ENCODE measurements at places on chromosomes 5 and 9.

GRCh38 chr5:167167191-167167795, 1124.2 kb upstream of the WWC1 start:
- DNase-seq, result no peak

GRCh38 chr5:154646745-154647113, 108.4 kb upstream of the LARP1 start:
- DNase-seq, result no peak

GRCh38 chr9:131747352-131747751, 7.5 kb upstream of the RAPGEF1 start:
- peak; percentile 30 for DNase-seq

DNA sequence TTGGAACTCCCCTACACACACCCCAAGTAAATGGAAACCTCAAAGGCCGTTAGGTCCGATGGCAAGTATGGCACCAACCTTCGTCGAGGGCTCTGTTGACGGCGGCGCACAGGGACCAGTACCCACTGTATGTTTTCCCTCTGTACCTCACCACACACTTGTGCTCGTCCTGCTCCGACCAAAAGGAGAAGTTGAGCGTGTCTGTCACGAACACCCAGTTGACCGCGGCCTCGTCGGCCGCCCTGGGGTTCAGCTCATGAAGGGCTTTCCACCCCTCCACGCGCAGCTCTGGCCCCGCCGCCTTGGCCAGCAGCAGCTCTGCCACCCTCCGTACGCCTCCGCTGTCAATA, 24.0 kb downstream of the HNRNPK start:
- DNase-seq, result peak; percentile 21

- no peak for DNase-seq
These were observed 31.7 kb downstream of the CLTA start for GRCh38 chr9:36222449-36222848.

DNA sequence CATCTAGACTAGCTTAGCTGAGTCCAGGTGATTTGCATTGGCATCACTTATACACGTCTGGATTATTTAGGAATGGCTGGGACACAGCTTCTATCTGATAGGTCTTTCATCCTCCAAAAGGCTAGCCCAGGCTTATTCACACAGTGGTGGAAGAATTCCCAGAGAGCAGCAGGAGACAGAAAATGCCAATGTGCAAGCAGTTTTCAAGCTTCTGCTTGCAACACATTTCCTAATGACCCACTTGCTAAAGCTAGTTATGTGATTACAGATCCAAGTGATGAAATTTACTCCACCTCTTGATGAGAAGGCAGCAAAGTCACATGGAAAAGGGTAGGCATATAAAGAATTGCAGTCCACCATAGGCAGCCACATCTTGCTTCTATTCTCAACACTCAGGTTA, 44.2 kb upstream of the MAST4 start:
- no peak for DNase-seq

GRCh38 chr5:136055612-136056309, 27.0 kb downstream of the TGFBI start:
- no peak for DNase-seq

DNA sequence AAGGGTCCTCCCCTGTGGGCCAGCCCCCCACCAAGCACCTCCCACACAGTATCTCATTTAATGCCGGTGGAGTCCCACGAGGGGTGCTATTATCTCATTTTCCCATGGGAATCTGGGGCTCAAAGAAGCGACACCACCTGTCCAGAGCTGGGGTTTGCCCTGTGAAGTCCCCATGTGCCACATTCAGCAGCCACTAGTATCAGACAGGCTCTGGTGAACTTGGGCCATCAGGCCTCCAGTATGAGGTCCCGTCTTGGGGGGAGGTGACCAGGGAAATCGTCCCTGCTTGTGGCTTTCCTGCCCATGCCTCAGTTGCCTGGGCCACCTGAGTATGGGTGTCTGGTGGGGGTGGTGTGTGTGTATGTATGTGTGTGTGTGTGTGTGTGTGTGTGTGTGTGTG, 222.7 kb downstream of the PBX3 start:
- no peak for DNase-seq

GRCh38 chr5:144913661-144914060, 743.0 kb downstream of the KCTD16 start:
- no peak for DNase-seq

DNA sequence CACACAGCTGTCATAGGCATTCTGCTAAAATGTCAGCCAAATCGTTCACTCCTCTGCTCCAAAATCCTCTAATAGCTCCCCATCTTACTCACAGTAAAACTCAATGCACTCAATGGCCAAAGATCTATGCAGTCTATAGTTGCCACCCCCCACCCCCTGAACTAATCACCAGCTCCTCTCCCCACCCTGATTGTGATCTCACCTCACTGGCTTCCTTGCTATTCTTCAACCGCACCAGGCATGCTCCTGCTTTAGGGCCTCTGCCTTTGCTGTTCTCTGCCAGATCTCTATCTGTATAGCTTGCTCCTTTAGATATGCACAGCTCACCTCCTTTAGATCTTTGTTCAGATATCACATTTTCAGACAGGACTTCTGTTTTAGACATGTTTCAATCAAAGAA, 33.2 kb upstream of the SNX2 start:
- no peak for DNase-seq

- no peak for DNase-seq
These were observed 547.7 kb downstream of the EFNA5 start for GRCh38 chr5:107123014-107123413.

GRCh38 chr9:136018257-136019031, 57.3 kb upstream of the UBAC1 start:
- DNase-seq, result no peak

GRCh38 chr5:74201334-74202081, 439.0 kb downstream of the ENC1 start:
- no peak for DNase-seq

- no peak for DNase-seq
These were observed 94.3 kb downstream of the RPS23 start for GRCh38 chr5:82183828-82184227.

- DNase-seq, result peak; percentile 19
These were observed 679 bp downstream of the B4GALT1 start for GRCh38 chr9:33166231-33167083.

DNA sequence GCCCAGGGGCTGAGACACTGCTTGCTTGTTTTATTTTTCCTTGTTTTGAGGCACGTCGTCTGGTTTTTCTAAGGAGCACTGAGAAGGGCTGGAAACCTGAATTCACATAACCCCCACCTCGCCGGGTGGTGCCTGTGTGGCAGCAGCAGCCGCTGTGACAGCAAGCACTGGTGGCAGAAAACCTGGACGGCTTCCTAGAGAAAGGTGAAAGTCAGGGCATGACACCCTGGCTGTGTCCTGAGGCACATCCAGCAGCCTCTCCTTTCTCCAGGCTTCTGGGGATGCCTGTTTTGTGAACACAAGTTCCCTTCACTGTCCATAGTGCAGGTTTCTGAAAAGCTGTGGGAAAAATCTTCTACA, 29.2 kb downstream of the MRPL36 start:
- no peak for DNase-seq

DNA sequence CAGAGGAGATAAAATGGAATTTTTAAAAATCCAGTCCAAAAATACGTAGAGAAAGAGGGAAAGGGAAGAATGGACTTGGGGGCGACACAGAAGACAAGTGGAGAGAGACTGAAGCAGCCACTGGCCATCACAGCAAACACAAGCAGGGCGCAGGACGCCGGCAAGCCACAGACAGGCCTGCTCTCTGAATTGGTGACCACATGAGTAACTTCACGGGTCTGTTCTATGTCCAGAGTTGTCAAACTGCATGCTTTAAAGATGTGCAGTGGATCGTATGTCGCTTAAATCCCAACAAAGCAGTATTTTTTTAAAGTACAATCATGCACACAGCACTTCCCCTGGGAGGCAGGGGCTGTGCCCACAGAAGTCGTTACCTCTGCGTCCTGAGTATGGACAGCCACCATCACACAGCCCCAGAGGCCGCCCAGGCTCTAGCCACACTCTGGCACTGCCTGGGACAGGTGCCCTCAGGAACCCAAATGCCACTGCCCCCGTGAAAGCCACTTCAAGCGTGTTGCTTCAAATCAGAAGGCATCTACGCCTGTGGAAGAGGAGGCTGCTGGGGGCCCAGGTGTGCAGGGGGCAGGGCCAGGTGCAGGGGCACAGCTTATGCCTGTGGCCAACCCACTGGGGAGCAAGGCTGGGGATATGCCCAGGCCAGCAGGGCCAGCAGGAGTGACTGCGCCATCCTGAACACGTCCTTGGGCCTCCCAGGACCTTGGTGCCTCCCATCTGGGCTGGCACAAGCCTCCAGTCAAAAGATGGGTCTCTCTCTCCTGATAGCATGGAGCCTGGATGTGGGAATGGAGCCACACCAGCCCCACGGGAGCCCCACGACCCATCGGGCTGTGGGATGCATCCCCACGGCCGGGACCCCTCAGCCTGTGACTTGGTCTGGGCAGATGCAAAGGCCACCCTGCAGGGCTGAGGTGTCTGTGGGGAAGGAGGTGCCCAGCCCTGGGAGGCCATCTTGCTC, 5.9 kb upstream of the LRRC14B start:
- DNase-seq, result no peak

DNA sequence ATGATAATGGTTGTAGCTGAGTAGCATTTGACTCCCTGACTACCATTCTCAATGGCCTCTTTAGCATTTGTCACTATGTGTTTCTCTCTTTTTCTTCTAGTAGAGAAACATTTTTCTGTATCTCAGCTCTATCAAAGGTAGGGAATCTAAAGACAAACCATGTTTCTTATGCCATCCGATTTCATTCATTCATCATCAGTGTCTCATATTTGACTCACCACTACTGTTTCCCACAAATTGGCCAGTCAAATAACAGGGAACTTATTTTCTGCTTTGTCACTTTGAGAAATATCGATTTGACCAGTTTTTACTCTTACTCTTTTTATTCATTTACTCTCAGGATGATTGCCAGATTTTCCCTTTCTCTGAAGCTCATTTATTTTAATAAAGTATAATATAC, 282.3 kb downstream of the TMEM167A start:
- DNase-seq, result no peak

- DNase-seq, result no peak
These were observed 85.2 kb downstream of the EHMT1 start for GRCh38 chr9:137703842-137704508.

- no peak for DNase-seq
These were observed 369.5 kb downstream of the ARL15 start for GRCh38 chr5:53940921-53941320.

GRCh38 chr9:74496406-74496805, 729 bp upstream of the RORB start:
- DNase-seq, result no peak

DNA sequence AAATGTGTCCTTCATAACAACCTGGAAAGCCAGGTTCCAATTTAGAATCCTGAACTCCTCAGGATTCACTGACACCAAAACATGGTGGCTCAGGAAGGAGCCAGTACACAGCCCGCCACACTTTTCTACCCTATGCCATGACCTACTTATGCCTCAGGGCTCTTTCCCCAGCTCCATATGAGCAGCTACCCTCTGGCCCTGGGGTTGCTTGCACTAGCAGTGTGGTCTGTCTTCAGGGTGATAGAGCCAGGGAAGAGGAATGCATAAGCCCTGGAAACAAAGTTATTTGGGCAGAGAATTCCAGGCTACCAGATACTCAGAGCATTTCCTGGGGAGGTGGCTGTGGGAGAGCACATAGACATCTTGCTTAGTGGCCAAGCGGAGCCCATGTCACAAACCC, 15.0 kb upstream of the ECM2 start:
- DNase-seq, result no peak

All from WERI-Rb-1 (cell line).